ENCODE measurements at places on chromosomes 7 and 10.

DNA sequence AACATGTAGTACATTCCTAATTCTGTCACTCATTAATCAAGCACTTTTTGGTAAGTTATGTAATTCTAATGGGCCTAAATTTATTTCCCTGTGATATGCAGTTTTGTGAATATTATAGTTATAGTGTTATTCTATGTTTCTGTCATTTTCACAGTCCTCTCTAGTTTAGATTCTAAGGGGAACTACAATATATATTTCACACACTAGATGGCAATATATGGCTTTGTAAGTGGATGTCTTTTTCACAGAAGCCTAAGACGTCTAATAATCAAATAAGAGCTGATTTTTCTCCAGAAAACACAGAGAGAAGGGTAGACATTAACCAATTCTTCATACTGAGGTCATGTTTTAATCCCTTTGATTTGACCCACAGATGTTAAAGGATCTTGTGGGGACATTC lies 18.0 kb downstream of the RNLS start:
- peak; percentile 27 for DNase-seq

DNA sequence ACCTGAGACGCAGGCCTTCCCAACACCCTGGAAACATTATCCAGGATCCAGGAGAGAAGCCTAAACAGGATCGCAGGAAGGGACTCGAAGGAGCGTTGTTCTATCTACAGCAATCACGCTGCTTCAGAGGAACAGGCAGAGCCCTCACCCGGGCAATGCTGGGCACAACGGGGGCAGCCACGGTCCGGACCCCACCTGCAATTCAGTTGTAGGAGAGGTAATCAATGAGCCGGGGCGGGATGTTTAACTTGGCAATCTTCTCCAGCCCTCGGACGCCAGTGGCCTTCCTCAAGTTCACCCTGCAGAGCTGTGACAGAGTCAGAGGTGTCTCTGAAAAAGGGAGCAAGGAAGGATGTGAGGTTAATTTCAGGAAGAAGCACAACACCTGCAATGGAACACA lies 25.9 kb downstream of the ASB13 start:
- no peak for DNase-seq

DNA sequence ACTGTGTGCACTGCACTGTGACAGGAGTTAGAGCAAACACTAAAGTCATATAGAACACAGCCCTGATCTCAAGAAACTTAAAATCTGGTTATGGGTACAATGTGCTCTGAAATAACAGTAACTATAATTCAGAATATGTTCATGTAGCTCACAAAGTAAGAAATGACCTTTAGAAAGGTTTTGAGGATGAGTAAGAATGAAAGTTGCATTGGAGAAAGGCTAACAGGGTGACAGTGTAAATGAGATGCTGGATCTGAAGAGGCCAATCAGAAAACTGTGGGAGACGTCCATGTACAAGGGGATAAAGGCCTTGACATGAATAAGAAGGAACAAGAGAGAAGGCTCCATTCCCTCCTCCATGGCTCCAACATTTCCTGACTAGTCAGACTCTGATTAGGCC lies 124.7 kb downstream of the GRM3 start:
- no peak for DNase-seq

- no peak for DNase-seq
These were observed 1.4 kb downstream of the RHBDD2 start for GRCh38 chr7:75880242-75880641.

DNA sequence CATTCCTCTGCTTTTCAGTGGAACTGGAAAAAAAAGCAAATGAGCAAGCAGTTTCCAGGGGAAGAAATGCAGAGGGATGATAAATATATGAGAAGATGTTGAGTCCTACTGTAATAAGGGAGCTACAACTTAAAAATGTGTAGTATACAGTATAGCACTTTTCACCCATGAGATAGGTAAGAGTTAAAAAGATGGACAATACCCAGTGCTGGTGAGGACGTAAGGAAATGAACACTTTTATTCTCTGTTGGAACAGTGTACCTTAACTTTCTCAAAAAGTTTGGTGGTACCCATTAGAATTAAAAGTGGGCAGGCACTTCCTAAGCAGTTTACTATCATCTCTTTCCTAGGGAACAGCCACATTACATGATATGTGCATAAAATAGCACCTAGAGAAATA lies 2.7 kb upstream of the FAM170B start:
- DNase-seq = no peak

DNA sequence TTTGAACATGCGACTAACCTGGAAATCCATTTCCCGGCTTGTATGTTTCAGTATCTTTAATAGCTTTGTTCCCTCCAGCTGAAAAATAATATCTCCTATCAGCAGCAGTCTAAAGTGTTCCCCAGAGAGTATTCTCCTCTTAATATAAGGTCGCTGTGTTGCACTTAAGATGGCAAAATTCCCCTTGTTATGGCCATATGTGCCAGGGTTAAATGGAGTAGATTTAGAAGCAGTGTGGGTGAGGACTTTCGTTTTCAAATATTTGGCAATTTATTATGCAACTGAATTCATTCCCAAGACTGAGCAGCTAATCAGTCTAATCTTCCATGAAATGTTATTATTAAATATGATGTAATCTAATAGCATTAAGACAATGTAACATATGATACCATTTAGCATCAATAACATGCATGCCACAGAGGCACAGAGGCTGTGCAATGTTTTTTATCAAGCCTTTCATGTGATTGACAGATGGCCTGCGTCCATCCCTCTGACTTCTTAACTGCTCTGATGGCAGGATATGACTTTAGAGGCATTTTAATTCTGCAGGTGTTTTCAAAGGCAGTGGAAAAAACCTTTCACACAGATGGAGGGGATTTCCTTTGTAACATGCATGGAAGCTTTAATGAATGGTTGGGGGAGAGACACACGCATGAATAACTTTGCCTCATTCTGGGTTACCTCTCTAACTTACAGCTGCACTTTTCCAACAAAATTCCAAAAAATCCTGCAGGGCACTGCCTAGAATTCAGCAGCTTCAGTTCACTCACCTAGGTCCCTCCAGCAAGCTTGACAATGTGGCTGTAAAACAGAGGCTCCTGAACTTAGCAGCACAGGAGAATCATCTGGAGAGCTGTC lies 55.1 kb upstream of the ZPBP start:
- DNase-seq = no peak

- DNase-seq = peak; percentile 8
These were observed 97.1 kb downstream of the CSTF2T start for GRCh38 chr10:51602326-51602725.

- DNase-seq = no peak
These were observed 48.2 kb downstream of the ARMH3 start for GRCh38 chr10:102007796-102008195.

- DNase-seq = no peak
These were observed 4.2 kb downstream of the IGFBP1 start for GRCh38 chr7:45892407-45893035.

GRCh38 chr10:88070080-88070880 lies 206.9 kb downstream of the PTEN start:
- no peak for DNase-seq

- no peak for DNase-seq
These were observed 37.7 kb downstream of the PPP1R17 start for GRCh38 chr7:31724696-31725095.
